ENCODE measurements at places on chromosomes 6 and 20.
A peak's percentile ranks its signal among the peaks of the same experiment; 100 is the strongest.

DNA sequence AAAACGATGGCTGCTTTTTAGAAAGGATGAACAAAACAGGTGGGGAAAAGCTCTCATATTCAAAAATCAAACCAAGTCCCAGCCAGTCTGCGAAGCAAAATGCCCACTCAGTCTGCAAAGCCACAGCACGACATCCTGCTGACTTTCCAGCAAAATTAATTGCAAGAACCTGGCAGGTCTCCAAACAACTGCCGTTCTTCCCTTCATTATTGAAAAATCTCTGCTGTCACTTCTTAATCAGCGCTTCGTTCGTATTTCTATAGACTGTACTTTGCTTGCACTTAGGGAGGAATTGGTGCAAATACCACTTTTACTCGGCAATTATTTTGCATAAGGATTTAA lies 222.4 kb downstream of the CBLN4 start:
- DNase-seq = peak; percentile 0

DNA sequence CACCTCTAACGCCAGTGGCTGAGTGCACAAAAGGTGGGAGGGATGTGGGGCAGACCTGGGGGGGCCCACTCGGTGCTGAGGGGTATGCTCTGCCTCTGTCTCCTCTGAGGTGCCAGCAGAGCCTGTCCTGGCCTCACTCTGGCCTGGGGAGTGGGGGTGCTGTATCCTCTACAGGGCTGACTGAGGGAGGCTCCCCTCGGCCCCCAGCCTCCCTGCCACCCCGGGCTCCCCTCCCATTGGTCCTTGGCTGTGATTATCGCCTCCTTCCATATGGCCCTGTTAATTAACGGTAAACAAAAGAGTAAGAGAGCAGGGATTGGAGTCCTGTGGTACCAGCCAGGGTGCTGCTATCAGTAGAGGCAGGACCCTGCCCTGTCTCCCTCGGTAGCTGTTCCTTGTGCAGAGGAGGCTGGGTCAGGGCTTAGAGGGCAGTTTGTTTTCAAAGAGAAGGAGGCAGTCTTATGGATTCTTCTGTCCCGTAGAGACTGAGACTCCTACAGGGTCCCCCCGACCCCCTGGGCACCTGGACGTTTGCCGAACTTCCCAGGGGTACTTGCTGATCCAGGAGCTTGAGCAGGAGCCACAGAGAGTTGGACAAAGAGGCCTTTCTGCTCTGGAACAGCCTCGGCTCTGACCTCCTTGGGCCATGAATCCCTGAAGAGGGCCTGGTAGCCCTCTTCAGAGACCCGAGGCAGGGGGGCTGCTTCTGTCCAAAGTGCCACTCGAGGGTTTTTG lies 1.8 kb downstream of the MYT1 start:
- DNase-seq = no peak

- DNase-seq = peak; percentile 89
Observed at GRCh38 chr20:14919501-14920081, 582.2 kb upstream of the FLRT3 start.

GRCh38 chr6:168541307-168541706 lies 100.3 kb downstream of the SMOC2 start:
- no peak for DNase-seq

- DNase-seq = no peak
Observed at GRCh38 chr20:37567331-37567665, 39.6 kb upstream of the BLCAP start.

DNA sequence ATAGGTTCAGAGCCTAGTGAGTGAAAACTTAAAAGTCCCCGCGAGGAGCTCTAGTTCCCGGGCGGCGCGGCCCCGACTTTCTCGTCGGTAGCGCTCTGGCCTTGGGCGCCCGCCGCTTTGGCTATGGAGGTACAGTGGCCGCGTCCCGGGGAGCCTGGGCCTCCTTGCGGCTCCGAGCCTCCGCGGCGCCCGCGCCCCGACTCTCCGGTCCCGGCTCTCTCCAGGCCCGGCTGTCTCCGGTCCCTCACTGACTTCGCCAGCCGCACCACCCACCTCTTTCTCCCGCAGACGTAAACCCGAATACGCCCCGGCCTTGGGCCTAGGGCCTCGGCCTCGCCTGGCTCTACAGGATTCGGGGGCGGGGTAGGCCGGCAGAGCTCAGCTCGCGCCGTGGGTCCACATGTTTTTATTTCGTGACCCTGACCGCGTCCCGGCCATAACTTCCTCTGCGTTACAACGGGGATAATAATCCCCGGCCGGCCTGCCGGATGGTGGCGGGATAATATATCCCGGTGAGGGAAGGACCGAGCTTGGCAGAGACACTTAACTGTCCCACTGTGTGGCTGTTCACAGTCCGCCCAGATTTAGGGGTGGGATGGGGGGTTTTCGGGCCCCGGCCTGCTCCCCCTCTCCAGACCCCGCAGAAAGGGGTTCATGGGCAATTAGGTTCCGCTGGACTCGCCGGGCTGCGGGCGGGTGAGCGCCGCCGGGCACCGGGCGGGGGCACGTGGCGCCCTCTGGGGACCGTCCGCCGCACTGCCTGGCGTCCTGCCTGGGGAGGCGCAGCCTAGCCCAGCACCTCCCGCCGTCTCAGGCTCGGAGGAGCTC lies 10.0 kb upstream of the TBX18 start:
- DNase-seq = peak; percentile 62

All from epithelial cell of esophagus (primary cell).